ENCODE measurements at places on chromosomes 3 and 15. TPM values are rescaled to one million over a fixed set of nuclear protein-coding genes. Genes with fewer than 3 reads are reported as not detected.

Gene PARP14
- total RNA-seq = 75.4 TPM

- no peak for DNase-seq
Observed at GRCh38 chr3:186509423-186509822, 34.8 kb downstream of the CRYGS start.

DNA sequence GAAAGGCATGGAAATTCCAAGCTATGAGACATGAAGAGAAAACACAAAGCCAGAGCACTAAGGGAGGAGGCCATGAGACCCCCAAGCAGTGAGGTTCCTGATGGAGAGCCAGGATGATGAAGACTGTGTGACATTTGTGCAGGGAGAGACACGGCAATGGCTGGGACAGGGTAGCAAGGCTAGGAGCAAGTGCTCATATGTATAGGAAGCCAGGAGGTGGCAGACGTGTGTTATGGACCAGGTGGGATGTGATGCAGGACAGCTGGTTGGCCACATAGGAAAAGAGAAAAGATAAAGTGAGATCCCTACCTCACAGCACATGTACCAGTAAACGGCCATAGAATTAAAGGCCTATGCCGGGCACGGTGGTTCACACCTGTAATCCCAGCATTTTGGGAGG is 112.7 kb downstream of the APBA2 start:
- no peak for DNase-seq

GRCh38 chr3:186828340-186828739 is 14.2 kb upstream of the ADIPOQ start:
- DNase-seq = no peak

Gene CELF6
- total RNA-seq = 0.54 TPM

Gene ZMYND10
- 3.8 TPM for total RNA-seq

Gene CCDC191
- 2.2 TPM for total RNA-seq

Gene MORC1
- total RNA-seq = under 0.01 TPM

Gene PRICKLE2
- under 0.01 TPM for total RNA-seq

Gene PATL2
- total RNA-seq = 5.7 TPM
